Motor neuron (in vitro differentiated cells): ENCODE measurements at places on chromosomes 2 and 18.

DNA sequence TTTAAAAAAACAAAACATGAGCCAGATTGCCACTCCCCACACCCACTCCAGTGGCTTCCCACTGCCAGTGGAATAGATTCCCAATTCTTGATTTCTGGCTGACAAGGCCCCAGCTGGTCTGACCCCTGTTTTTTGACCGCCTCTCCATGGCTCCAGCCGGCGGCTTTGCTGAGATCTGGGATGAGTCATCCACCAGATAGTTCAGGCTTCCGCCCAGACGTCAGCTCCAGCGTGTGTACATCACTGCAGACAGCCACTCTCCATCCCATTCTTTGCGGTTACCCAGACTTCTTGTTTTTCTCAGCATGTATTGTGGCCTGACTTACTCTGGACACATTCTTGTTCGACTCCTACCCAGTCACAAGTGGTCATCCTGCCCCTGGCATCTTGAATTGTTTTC is 227.9 kb downstream of the GBX2 start:
- peak; percentile 100 for ATAC-seq

GRCh38 chr2:234534515-234534914 is 37.6 kb upstream of the ARL4C start:
- peak; percentile 4 for ATAC-seq

DNA sequence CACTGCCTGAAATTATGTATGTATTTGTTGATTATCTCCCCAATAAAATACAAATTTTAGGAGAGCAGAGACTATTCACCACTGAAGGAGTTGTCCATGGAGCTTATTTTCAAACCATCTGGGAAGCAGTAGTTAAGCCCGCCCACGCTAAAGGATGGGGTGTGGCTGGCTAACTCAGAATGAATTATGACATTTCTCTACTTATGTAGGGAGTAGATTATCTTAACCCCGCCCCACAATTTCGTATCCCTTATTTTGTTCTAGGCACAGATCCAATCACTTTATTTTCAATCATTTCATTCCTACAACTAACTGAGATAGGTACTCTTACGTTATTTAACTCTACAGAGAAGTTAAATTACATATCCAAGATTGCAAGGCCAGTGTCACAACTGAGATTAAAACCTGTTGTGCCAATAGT is 1.4 kb upstream of the LAPTM4A start:
- ATAC-seq: peak; percentile 25

GRCh38 chr2:148998165-148998830 is 40.2 kb upstream of the LYPD6B start:
- no peak for ATAC-seq

DNA sequence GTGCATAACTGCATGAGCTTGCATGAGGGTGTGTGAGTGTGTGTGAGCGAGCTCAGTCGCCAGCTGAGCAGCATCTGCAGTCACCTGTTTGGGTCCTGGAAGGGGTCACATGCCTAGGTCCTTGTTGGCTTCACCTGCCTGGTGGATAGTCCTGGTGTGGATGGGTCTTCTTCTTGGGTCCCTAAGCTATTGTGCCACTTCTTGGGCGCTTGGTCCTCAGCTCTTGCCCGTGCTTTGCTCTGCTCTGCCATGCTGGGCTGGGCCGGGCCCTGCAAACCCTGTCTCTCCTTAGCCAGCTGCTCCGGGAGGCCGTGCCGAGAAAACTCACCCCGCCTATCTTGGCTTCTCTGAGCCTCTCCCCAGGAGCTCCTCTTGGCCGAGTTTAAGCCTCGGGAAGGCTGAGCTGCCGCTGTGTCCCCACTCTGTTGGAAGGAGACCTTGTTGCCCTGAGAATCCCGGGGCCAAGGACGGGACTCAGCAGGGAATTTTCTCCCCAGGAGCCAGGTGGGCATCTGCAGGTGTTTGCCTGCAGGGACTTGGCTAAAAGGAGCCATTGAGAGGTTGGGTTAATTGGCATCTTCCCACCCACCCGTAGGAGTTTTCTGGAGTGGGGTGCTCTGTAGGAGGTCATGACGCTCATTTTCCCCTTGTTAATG is 300.8 kb downstream of the NDUFA10 start:
- no peak for ATAC-seq

DNA sequence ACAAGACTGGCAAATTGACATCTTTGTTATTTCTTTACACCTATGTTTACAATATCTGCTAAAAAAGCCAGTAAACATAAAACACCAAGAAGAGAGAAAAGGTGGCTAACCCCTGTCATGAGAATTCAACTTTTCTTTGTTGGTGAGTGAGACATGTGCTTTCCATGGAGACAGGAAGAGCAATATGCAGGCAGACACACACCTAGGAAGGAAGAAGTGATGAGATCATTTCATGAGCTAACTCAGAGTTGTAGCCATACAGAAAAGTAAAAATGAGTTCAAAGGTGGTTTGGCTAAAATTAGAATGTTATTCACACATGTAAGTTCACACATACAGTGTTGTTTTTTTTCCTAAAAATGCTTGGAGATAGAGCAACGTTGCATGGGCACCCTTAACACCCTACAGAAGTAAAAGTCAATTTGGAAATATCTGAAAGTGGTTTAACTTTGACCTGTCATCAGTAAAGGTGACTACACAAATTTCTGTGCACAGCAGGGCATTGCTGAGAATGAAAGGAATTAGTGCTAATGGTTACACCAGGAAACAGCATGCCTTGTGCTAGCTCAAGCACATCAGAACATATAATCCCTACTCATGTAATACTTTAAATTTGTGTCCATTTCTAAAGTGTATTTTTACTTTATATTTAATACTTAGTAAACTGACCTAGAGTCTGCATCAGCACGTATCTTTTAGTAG is 557.6 kb downstream of the CBLN2 start:
- ATAC-seq: no peak

DNA sequence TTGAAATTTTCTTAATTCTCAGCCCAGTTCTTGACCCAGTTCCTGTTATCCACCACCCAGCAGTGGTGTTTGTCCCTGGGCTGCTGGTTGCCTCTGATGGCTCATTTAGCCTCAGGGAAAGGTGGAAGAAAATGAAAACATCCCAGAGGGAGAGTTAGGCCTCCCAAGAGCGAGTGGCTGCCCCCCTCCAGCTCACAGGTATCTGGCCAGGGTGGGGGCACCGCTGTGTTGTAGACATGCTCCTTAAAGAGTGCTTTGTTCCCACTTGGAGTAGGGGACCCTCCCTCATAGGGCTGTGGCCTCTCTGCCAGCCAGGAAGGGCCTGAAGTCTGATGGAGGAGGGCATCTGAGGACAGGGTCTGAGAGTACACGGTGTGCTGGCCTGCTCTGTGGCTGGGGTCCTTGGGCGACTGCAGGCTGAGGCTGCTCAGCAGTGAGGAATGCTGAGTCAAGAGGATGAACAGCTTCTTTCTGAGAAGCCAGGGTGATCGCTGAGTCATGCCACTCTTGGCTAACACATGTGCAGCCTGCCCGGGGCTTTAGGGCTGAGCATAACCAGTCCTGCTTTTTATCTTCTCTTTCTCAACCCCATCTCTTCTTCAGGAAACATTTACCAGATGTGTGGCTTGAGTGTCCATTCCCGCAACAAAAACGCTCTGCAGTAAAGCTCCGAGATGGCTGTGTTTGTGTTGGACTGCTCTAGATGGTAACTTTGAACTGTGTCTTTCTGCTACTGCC is 72.3 kb downstream of the IL1R2 start:
- peak; percentile 96 for ATAC-seq

DNA sequence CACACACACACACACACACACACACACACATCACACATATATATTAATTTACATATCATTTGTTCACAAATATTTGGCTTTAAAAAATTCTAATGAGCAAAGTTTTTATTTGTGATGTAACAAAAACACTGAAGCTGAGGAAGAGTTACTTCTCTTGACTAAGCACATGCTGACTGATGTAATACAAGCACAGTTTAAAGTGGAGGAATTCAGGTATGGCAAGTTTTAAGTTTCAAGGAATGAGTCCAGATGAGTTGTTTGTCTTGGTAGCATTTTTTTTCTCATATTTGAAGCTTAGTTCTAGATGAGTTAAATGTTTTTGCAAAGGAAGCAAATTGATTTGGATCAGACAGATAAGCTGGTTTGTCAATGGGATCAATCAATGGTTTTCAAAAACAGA is 20.2 kb upstream of the CALCRL start:
- no peak for ATAC-seq

DNA sequence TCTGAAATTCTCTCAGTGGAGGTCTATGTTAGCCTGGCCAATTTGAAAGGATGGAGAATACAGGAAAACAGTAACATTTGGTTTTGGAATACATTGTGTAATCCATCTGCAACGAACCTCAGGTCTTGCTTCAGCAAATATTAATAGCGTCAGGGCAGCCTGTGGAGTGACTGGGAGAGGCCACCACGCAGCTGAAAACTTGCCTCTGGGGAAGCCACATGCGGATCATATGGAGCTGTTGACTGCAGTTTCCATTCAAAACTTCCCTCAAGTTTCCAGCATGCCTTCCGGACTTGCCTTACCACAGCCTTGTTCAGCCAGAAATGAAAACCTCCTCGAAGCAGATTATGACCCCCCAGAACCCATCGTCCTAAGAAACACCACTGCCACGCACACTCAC is 25.7 kb downstream of the BCL11A start:
- ATAC-seq: no peak

DNA sequence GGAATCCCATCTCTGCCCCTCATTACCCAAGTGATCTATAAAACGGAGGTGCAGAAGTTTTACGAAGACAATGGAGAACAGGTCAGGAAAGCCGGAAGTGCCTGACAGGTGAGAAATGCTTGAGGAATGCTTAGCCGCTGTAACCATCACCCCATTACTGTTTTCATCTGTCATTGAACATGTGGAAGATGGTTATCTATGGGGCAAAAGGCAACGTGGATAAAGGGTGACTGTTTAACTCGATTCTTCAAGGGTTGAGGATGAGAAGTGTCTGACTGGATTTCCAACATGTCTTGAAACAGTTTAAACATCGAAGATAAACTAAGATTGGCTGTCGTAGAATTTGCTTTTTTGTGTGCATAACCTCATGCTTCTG is 17.3 kb downstream of the HK2 start:
- ATAC-seq: no peak

DNA sequence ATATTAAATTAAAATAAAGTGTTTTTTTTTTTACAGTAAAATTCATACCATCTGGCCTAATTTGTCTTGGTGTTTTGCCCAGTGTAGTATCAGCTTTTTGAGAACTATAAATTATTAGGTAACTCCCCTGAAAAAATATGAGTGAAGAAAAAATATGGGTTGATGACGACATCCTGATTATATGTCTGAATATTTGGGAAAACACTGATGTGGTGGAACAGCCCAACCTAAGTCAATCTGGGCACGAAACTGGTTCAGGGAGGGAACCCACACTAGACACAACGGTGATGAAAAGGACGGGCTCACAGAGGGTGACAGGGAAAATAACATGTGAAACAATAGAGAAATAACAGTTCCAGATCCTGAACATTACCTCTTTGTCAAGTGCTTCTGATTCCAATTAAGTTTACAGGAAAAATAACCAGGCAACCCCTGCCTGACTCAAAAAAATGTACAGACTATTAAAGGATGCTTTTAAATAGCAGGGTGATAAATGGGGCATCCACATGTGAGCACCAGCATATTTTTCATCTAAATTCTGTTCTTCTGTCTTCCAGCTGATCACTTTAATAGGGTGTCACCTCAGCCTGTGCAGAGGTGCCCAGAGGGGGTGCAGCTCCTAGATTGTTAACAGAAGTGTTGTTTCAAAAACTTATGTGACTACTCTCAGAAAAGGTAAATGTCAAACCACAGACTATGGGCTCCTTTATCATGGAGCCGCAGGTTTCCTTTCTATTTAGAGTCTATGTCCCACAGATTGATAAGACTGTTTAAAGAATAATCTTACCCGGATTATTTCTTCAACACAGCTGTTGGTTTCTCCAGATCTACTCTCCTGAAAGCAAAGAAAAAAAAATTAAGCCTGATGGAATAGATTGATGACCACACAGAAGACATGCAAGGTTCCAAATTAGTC is 305.4 kb downstream of the AFF3 start:
- no peak for ATAC-seq

GRCh38 chr2:121080013-121080772 is 204.8 kb downstream of the TFCP2L1 start:
- ATAC-seq: peak; percentile 3

DNA sequence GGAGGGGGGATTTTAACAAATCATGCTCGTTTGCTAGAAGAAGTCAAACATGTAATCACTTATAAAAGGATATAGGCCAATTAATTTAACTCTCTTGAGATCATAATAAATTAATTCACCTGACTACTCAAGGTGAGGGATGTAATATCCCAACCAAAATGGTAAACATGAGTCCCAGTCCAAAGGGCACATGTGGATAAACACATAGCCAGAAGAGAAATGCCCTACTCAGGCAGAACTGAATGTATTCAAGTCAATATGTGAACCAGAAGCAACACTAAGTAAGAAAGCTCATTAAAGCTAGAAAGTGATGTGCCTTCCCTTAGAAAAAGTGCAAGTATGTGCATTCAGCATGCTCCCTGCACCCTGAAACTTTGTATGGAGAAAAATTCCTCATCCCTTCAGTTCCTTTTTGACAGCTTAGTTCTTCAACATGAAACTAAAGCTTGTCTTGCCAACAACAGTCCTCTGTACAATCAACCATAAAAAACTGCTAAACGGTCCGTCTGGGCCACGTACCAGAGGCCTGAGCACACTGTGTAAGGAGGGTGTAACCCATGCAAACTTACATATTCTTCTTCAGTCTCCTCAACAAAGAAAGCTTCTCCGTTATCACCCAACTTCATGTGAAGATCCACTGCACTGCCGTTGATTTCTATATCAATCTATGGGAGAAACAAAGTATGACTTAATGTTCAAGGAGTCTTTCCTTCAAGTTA is 58.9 kb downstream of the LPIN2 start:
- no peak for ATAC-seq

DNA sequence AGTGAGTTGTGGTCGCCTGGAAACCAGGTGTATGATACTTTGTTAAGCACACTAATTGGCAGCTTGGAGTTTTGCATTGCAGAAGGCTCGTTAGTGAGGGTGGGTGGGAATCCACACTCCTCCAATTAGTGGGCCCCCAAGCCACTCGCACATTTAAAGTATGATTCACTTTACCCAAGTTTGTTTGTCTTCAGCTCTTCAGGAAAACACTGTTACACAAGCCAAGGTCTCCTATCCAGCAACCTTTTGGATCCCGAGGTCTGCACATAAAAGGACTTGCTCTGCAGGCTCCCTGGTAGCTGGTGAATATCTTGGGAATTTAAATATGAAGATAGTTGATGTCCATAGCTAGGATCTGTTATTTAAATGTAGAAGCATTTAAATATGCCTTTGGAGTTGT is 66.1 kb downstream of the NPAS2 start:
- ATAC-seq: no peak

GRCh38 chr2:189658306-189659212 is 2.7 kb upstream of the ASNSD1 start:
- ATAC-seq: no peak

GRCh38 chr2:184004289-184004947 is 593.9 kb upstream of the ZNF804A start:
- ATAC-seq: no peak

GRCh38 chr2:23302591-23302990 is 82.4 kb upstream of the KLHL29 start:
- ATAC-seq: no peak

DNA sequence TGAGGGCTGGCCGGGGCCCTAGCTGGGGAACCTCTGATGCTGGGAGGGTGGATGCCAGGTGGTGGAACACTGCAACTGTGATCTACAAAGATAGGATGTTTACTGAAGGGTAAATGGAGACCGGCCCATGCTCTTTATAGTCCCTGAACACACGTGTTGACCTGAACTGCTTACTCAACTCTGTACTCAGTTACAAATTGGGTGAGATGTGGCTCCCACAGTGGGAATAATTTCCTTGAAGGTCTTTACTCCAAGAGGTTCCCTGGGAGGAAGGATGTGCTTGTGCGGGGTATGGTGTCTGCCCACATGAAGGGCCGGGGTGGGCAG is 254.1 kb downstream of the PRKCE start:
- ATAC-seq: no peak
